ENCODE measurements at places on chromosomes 16 and 17. TPM values are rescaled to one million over a fixed set of nuclear protein-coding genes. Genes with fewer than 3 reads are reported as not detected.

Gene NOD2
- 11.0 TPM for polyA plus RNA-seq

Gene ZG16B
- polyA plus RNA-seq, result 1.1 TPM

Gene WNK4
- 6.7 TPM for polyA plus RNA-seq

Gene HAGHL
- 3.4 TPM for polyA plus RNA-seq

Gene JPT1
- 292 TPM for polyA plus RNA-seq

Gene TLCD2
- polyA plus RNA-seq, result 3.8 TPM

Gene CCDC200
- polyA plus RNA-seq, result not detected

Gene FOXC2
- polyA plus RNA-seq, result 0.18 TPM

Gene RAD51C
- polyA plus RNA-seq, result 13.5 TPM

Gene SPNS3
- polyA plus RNA-seq, result 1.3 TPM

Gene TMEM231
- polyA plus RNA-seq, result 2.0 TPM

Gene HOXB6
- 0.29 TPM for polyA plus RNA-seq

Gene USB1
- 15.8 TPM for polyA plus RNA-seq

Gene CDH13
- polyA plus RNA-seq, result 1.3 TPM

Gene CDRT15L2
- not detected for polyA plus RNA-seq

Gene DEXI
- polyA plus RNA-seq, result 24.8 TPM

Gene KRT24
- polyA plus RNA-seq, result 229 TPM

Gene PRSS21
- polyA plus RNA-seq, result 1.8 TPM

Gene C17orf100
- polyA plus RNA-seq, result 2.1 TPM

Gene ZNF624
- polyA plus RNA-seq, result 0.99 TPM

Gene KRTAP17-1
- polyA plus RNA-seq, result not detected

Gene GALR2
- 0.53 TPM for polyA plus RNA-seq

Gene TNFRSF12A
- polyA plus RNA-seq, result 21.1 TPM

Gene ADCY9
- 3.8 TPM for polyA plus RNA-seq

Gene CHST5
- 0.13 TPM for polyA plus RNA-seq

Gene CHAD
- 0.13 TPM for polyA plus RNA-seq

Gene BORCS6
- polyA plus RNA-seq, result 3.3 TPM

Gene GUCY2D
- polyA plus RNA-seq, result 0.19 TPM

Gene CCL15
- polyA plus RNA-seq, result 0.06 TPM

Gene USP10
- 25.9 TPM for polyA plus RNA-seq

Gene PYDC1
- not detected for polyA plus RNA-seq

Gene MARVELD3
- polyA plus RNA-seq, result 4.2 TPM

Gene DUS2
- 11.1 TPM for polyA plus RNA-seq

Gene NRN1L
- 1.5 TPM for polyA plus RNA-seq

Gene TMEM98
- 18.2 TPM for polyA plus RNA-seq

Gene MMP25
- 0.51 TPM for polyA plus RNA-seq

Gene RAB11FIP3
- polyA plus RNA-seq, result 9.1 TPM

Gene KRTAP29-1
- polyA plus RNA-seq, result not detected

Gene MFAP4
- polyA plus RNA-seq, result 8.3 TPM

Gene CCL5
- polyA plus RNA-seq, result 6.3 TPM

Gene HOXB2
- 18.9 TPM for polyA plus RNA-seq

Gene HEATR9
- polyA plus RNA-seq, result 0.08 TPM

Gene CPHXL2
- polyA plus RNA-seq, result not detected

Gene OR4D2
- not detected for polyA plus RNA-seq

Gene MEIOC
- polyA plus RNA-seq, result not detected

Gene HES7
- 0.24 TPM for polyA plus RNA-seq

Gene SLC16A5
- 10.0 TPM for polyA plus RNA-seq

Gene PRR29
- polyA plus RNA-seq, result 0.07 TPM

Gene GRIN2C
- polyA plus RNA-seq, result 0.10 TPM

Gene ABCA5
- 11.5 TPM for polyA plus RNA-seq

Gene PRSS27
- polyA plus RNA-seq, result 500 TPM

Gene CRYM
- 5.3 TPM for polyA plus RNA-seq
